ENCODE measurements at places on chromosomes 2 and 18.

DNA sequence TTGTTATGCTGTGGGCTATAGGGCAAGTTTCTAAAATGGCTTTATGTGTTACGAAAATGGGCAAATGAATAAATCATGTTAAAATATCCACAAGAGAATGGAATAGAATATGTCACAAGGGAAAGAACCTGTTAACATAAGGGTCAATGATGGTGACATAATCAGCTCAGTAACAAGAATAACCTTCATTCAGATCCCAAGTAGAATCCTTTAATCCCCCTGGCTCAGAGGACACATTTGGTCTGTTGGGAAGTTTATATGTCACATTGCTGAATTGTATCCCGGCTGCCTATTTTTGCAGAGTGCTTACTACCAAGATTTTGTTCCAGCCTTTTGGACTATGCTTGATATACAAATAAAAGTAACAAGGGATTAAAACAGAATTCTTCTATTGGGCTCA lies 13.1 kb upstream of the LGALSL start:
- no peak for DNase-seq

DNA sequence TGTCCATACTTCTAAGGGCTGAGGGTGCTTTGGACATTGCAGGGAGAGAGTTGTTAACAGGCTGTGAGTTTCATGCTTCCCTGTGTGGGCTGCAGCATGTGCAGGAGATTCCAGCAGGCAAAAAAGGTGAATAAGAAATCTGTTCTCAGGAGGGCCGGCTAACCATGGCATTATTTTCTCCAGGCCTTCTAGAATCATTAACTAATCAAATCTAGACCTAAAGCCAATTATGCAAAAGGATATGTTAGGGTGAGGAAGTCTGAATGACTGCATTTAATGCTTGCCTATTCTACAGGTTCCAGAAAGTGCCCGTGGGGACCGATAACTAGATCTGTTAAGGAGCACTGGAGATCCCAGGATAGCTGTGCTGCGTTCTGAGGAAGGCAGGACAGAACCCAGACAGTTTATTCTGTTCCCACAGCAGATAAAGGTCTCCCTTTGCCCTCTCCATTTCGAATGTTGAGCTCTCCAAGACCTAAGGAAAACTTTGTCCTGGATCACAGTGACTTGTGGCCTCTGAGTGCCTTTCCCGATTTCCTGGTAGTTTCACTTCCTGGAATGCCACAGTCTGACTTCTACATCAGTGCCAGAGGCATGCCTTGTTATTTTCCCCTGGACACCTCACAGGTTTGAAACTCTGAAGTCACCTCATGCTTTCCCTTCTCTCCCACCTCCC lies 50.0 kb upstream of the ZFP36L2 start:
- no peak for DNase-seq

GRCh38 chr18:76251691-76252090 lies 243.4 kb downstream of the ZNF516 start:
- DNase-seq, result no peak

DNA sequence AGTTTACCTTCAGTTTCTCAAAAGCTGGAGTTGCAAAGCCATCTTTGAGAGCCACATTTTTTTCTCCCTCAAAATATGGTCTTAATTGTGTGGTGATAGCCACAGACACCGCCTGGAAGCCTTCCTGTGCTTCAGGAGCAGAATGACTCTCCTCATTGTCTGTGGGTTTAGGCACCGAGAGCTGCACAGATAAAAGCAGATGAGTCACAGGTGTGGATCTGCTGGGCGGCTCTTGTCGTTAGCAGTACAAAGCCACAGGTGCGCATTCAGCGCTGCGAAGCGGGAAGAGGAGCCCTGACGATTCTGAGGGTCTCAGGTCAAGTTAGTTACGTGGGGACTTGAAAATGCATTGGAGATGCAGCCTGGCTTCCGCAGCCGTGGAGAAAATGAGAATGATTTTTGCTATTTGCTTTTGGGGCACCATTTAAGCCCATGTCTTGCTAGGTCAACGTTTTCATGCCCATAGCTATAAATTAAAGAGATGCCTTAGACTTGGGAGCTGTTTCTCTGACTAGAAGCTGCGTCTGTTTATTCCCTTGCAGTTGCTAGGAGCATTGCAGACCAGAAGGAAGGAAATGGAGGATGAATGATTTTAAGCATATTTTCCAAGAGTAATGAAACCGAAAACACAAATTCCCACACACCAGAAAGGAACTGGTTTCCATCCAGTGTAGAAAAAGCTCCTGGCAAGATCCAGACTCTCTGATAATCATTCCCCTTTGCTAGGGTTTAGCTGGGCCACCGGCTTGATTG lies 51.5 kb downstream of the KLHL29 start:
- no peak for DNase-seq

DNA sequence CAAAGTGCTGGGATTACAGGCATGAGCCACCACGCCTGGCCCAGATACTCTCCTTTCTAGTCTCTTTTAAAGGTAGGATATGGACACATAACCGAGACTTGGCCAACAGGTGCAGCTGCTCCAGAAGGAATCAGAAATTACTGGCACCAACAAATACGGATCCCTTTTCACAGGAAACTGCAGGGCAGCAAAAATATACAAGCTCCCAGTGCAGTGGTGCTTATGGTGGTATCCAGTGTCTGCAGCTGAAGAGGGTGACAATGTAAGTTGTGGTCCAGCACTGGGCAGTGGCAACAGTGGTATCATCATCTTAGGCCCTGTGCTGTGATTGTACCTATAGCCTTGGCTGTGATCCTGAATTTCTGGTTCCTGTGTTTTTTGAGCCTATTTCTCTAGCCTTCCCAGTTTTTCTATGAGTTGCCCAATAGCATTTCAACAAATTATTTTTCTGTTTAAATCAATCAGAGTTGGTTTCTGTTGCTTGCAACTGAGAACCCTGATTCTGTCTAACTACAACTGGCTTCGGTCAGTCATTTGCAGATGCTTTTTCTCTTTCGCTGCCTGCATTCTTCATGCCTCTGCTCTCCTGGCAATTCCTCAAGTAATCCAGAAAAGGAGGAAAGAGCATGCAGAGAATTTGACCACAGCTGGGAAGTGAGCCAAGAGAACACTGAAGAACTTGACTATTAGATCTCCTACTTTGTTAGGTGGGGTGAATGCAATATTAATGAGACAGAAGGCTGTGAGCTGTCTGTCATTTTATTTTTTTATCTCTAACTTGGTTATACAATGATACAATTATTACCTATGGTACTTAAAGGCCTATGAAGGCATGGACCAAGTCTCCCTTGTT lies 30.8 kb upstream of the EML4 start:
- DNase-seq, result no peak

- no peak for DNase-seq
Observed at GRCh38 chr2:3670376-3670775, 12.4 kb downstream of the ALLC start.

DNA sequence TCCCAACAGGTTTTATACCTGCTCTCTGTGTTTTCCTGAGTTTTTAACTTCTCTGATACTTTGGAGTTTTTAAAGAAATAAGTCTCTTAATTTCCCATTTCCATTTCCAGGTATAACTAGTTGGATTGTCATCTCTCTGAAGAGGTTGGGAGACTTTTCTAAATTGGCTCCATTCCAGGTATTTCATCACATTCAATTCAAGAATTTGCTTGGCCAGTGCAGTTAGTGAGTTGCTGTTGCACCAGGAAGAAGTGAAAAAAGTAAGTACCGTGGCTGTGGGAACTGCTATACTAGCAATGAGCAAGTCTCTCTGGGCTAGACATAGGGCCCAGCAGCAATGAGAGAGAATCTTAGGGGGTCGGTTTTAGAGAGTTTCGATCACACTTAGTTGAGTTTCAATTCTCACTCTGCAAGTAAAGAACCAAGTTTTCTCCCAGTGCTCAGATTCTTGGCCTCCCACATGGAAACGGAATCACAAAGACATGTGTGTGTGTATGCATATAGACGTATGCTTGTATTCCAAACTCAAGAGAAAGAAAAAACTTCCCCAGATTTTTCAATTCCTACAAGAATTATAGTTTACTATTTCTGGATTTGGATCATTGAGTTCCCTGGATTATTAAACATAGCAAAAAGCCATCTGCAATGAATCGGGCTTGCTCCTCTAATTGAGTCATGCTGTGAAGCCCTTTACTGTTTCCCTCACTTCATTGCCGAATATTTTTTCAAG lies 894.4 kb downstream of the BCL11A start:
- DNase-seq, result no peak

- no peak for DNase-seq
Observed at GRCh38 chr18:55515214-55515613, 72.8 kb downstream of the TCF4 start.

DNA sequence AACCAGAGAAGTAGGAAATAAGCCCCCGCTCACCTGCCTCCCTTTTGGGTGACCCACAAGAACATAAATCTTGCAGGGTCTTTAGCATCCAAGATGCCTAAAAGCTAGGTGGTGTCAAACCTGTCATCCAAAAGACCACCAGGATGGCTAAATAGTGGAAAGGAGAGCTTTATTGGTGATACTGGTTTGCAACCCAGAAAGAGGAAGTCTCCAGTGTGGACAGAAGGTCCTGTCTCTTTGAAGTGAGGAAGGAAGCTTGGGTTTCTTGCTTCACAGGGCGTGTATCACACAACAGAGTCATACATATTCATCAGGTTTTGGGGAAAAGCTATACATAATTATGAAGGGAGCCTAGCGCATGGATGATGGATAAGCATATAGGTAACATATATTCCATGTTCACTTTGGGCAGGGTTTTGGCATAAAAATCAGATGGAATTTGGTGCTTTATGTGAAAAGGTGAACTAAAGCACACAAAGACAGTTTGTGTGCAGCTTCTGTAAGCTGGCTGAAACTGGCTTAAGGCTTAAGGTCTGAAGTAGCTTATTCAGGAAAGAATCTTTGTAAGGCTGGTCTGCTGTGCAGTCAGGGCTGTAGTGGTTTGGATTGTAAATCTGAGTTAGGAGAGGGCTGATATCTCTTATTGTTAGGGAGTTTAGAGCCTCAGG lies 102.2 kb upstream of the MSH2 start:
- DNase-seq, result no peak

DNA sequence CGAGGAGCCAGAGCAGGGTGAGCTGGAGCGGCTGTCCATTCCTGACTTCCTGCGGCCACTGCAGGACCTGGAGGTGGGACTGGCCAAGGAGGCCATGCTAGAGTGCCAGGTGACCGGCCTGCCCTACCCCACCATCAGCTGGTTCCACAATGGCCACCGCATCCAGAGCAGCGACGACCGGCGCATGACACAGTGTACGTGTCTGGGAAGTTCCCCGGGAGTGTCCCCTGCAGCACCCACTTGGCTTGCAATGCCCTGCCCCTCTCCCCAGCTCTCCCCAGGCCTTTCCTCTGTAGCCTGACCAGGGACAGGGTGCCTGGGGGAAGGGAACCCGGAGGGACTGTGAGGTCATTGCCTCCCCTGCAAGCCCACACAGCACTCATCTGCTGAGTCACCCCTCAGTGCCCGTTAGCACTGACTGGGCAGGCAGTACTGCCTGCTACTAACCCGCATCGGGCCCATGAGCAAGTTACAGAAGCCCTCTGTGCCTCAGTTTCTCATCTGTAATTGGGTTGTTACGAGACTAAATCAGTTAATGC lies 29.4 kb upstream of the GMPPA start:
- DNase-seq, result no peak

DNA sequence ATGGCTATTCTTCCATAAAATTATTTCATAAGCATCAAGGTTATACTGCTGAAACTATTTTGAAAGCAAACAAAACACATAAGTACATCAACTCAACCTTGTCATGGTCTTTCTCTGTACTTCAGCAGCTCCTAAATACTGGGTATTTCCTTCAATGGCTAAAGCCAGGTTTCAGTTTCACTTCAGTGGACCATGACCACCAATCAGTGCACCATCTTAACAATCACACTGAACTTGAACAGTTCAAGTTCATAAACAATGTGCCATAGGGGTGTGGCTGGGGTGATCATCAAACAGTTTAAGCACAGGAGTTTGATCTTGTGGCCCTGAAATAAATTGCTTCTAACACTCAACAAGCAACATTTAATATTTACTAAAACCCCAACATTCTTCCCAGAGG lies 124.1 kb upstream of the FIGN start:
- no peak for DNase-seq

DNA sequence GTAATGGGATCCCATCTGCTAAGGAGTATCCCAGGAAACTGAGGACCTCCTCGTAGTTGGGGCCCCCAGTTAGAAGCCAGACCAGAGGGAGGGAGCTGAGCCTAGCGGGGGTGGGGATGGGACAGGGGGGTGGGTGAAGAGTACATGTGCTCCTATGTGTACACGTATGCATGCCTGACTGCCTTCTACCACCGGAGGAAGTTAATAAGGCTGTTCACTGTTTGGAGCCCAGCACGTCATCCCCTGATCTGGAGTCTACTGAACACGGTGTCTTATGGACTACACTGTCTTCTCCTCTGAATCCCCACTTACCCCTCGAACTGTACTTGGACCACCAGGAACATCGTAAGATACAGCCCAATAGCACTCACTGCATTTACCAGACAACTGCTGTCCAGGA lies 68.5 kb downstream of the SFXN5 start:
- DNase-seq, result no peak

GRCh38 chr2:160300203-160300602 lies 100.1 kb upstream of the ITGB6 start:
- DNase-seq, result no peak

DNA sequence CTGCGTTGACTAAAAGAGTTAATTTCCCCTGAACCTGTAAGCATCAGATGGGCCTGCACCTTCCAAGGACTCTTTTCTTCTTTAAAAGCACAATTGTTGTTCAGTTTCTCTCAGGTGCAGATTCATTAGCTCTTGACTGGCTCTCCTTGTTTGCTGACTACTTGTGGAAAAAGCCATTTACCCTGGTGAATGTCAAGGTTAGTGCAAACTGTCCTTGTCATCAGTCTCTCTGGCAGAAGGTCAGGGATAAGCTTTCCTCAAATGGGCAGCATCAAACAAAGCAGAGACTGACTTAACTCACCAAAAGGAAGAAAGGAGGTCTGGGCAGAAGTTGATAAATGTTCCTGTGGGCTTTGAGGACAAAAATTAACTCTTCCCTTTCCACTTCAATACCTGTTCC lies 922.7 kb downstream of the BCL11A start:
- DNase-seq, result no peak

DNA sequence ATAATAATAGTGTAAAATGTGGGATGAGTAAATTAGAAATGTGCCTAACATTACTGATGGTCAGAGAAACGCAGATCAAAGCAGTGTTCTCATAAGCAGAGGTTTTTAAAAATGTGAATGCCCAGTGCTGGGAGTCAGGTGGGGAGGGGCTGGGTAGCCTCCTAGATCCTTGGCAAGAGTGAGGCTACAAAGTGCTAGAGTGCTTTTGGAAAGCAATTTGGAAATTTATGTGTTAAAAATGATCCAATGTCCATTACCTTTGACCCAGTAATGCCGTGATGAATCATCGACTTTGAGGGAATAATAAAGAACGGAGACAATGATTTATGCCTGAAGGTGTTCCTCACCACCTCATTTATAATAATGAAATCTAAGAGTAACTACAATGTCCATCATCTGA lies 44.9 kb upstream of the TWIST2 start:
- DNase-seq, result no peak

GRCh38 chr2:4995466-4995865 lies 696.7 kb upstream of the SOX11 start:
- DNase-seq, result no peak

Data from progenitor cell of endocrine pancreas (in vitro differentiated cells).